M059J (cell line): ENCODE measurements at places on chromosomes 12 and 14. TPM values are rescaled to one million over a fixed set of nuclear protein-coding genes. Genes with fewer than 3 reads are reported as not detected.
A peak's percentile ranks its signal among the peaks of the same experiment; 100 is the strongest.

GRCh38 chr14:64340560-64341196 is 46.5 kb upstream of the ESR2 start:
- DNase-seq = no peak

GRCh38 chr12:26032290-26032689 is 73.8 kb downstream of the RASSF8 start:
- DNase-seq = no peak

DNA sequence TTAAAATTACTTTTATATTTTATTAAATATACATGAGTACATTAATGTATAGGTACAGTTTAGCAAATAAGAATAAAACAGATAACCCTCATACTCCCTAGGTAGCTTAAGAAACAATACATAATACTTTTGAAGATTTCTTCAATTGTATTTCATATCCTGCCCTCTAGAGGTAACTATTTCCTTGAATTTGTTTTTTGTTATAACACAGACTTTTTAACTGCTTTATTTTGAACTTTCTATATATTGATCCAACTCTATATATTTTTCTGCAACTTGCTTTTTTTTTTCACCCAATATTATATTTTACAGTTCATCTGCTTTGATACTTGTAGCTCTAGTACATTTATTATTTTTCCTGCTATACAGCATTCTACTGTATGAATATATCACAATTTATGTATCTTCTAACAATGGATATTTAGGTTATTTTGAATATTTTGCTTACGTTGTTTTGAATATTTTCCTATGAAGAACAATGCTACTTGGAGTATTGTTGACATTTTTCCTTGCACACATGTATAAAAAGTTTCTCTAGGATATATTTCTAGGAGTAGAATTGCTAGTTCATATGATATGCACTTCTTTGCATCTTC is 72.8 kb upstream of the ABCD2 start:
- no peak for DNase-seq

- peak; percentile 39 for DNase-seq
These were observed 66.9 kb downstream of the METTL25 start for GRCh38 chr12:82425241-82425640.

DNA sequence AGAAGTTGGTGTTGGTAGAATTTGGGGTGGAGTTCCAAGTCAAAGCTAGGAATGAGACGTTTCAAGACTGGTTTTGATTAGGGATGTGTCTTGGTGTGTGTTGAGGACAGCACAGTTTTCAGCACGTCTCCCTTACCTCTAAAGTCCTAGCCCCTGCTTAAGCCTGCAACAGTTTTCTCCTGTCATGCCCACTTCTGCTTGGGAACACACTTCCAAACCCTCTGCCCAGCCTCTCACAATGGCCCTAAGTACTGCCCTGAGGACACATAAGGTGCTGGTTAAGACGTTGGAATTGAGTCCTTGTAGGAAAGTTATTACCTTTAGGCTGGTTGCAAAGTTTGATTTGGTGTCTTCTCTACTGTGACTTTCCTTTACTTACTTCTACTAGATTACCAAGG is 710 bp upstream of the BMAL2 start:
- peak; percentile 32 for DNase-seq

GRCh38 chr12:124508381-124509079 is 58.9 kb downstream of the NCOR2 start:
- DNase-seq = peak; percentile 81

GRCh38 chr12:110001596-110001995 is 2.4 kb downstream of the ANKRD13A start:
- DNase-seq = peak; percentile 93

- no peak for DNase-seq
These were observed 42.0 kb downstream of the EVL start for GRCh38 chr14:100107236-100107635.

GRCh38 chr14:76697246-76697905 is 63.9 kb upstream of the VASH1 start:
- DNase-seq = no peak

- DNase-seq = no peak
These were observed 523.9 kb downstream of the FOXG1 start for GRCh38 chr14:29290441-29290840.

DNA sequence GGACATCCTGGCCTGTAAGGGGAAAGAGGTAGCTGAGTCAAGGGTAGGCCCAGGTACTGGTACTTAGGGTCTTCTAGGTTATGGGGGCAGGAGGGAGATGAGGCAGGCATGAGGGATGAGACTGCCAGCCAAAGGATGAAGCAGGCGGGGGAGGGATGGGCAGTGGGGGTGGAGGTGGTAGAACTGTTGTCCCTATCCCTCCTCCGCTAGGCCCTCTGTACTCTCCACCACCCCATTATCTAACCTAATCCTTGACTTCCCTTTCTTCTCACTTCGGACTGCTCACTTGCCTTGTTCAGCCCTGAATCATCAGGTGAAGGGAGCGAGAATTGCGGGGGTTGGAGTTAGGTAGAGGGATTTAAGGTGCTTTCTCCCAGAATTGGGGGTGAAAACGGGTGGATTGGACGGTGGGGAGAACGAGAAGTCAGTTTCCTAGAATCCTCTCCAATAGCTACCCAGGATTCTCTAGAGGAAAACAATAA is 562 bp downstream of the PAN2 start:
- DNase-seq = no peak

- no peak for DNase-seq
These were observed 592.4 kb downstream of the SOX5 start for GRCh38 chr12:23356927-23357708.

DNA sequence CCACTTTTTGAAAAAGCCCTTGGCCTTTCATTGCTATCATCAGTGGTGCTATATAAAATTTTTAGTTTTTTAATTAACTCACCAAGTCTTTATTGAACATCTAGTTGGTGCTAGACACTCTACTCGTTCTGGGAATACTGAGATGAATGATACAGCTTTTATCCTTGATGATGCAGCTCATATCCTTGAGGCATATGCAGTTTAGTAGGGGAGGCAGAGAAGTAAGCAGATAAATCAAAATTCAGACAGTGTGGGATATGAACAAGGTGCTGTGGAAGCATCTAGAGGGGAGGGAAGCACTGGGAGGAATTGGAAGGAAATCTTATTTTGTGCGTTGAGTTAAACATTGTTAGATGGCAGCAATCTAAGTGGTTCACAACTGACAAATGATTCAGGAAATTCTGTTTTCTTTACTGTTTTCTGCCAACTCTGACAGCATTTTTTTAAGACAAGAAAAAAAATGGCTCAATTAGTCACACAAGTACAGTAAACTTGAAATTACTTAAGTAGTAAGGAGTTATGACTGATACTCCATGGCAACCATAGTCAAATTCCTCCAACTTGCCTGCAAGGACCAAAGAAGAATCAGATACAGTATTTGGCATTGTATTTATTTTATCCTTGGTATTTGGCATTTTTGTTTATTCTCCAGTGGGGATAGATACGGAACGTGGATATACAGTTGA is 119.2 kb downstream of the TMTC2 start:
- no peak for DNase-seq

DNA sequence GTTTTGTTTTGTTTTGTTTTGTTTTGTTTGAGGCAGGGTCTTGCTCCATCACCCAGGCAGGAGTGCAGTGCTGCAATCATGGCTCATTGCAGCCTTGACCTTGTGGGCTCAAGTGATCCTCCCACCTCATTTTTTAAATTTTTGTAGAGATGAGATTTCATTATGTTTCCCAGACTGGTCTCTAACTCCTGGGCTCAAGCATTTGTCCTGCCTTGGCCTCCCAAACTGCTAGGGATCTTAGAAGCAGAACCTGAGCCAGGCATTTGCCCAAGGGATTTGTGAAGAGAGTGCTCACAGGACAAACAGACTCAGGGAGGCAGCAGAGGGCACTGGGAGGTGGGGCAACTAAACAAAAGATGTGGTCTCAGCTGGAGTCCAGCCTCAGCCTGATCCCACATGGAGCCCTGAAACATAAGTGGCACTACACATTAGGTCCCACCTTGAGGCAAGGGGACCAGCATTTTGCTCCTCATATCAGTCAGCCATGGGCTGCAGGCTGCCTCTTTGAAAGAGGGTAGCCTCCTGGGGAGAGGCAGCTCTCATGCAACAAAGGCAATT is 86.2 kb upstream of the CMKLR1 start:
- no peak for DNase-seq

- DNase-seq = no peak
These were observed 129.6 kb downstream of the NDUFA12 start for GRCh38 chr12:94873734-94874517.

- DNase-seq = no peak
These were observed 103.7 kb downstream of the ETV6 start for GRCh38 chr12:11753150-11753499.

DNA sequence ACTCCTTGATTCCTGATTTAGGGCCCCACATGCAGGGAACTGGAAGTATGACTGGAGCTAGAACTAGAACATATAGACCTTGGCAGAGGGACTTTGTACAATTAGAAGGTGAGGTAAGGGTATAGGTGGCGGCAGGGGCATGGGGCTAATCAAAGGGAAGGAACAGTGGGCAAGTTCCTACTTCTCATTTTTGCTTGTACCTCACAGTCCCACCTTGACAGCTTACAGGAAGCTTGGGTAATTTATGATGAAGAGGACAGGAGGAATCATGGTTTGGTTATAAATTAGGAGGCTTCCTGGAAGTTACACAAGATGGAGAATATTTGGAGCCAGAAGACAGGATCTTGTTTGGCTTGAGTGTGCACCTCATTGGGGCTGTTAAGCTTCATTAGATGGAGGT is 33.4 kb downstream of the SUSD6 start:
- no peak for DNase-seq

DNA sequence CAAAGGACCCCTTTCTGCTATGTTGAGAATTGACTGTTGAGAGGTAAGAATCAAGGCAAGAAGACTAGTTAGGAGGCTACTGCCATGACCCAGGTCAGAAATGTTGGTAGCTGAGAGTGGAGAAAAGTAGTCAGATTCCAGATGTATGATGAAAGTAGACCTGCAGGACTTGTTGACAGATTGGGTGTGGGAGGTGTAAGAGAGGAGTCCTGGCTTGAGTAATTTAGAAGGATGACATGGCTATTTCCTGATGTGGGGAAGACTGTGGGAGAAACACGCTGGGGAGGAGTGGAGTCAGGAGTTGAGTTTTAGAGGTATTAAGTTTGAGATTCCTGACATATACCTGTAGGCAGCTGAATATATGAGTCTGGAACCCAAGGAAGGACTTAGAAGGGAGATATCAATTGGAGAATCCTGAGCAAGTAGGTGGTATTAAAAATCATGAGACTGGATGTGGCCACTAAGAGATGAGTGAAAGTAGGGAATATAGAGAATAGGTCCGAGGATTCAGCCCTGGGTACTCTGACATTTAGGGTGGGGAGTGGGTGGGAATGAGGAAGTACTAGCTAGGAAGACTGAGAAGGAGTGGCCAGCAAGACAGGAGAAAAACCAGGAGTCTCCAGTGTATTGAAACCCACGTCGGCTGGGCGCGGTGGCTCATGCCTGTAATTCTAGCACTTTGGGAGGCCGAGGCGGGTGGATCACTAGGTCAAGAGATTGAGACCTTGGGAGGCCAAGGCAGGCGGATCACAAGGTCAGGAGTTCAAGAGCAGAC is 12.6 kb upstream of the DDX47 start:
- no peak for DNase-seq

DNA sequence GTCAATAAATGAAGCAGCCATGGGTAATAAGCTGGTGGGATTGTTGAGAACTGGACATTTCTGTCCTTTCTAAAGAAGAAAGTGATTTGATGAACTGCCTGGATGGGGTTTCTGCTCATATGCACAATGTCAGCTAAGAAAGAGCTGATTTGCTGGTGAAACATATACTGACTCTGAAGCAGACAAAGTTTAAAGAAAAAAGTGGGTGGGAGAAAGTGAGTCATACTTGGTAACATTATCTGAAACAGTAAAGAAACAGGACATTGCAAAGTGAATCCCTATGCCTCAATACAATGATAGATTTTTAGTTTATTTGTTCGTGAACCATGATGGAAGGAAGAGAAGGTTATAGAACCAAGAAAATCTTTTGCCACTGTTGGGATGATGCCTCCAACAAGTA is 95.6 kb upstream of the DNM1L start:
- peak; percentile 24 for DNase-seq

GRCh38 chr14:69986336-69986735 is 107.1 kb downstream of the SMOC1 start:
- no peak for DNase-seq

DNA sequence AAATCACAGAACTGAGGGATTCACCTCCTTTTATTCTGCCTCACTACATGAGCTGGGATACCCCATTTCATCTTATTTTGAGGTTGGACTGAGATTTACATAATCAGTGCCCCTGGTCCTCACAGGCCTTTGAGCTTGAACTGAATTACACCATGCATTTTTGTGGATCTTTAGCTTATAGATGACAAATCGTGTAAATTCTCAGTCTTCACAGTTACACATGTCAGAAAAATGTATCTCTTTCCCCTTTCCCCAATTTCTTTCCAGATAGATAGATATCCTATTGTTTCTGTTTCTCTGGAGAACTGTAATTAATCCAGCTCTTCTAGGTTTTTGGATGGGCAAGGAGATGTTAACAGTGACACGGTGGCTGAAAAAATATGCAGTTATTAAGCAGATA is 1778.9 kb upstream of the SEL1L start:
- no peak for DNase-seq

GRCh38 chr14:75132382-75133086 is 5.7 kb upstream of the NEK9 start:
- DNase-seq = peak; percentile 75

- DNase-seq = no peak
These were observed 190.5 kb downstream of the TSPAN9 start for GRCh38 chr12:3267690-3268089.

GRCh38 chr12:12553208-12553785 is 9.4 kb downstream of the DUSP16 start:
- DNase-seq = no peak

- no peak for DNase-seq
These were observed 13.2 kb downstream of the EIF2S1 start for GRCh38 chr14:67373347-67373746.

GRCh38 chr14:36555998-36556743 is 26.2 kb downstream of the NKX2-8 start:
- DNase-seq = no peak

GRCh38 chr14:80313806-80314205 is 102.5 kb upstream of the DIO2 start:
- DNase-seq = no peak

DNA sequence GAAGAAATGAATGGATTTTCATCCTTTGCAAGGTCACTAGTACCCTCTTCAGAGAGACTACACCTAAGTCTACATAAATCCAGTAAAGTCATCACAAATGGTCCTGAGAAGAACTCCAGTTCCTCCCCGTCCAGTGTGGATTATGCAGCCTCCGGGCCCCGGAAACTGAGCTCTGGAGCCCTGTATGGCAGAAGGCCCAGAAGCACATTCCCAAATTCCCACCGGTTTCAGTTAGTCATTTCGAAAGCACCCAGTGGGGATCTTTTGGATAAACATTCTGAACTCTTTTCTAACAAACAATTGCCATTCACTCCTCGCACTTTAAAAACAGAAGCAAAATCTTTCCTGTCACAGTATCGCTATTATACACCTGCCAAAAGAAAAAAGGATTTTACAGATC is 40.8 kb downstream of the SPATA7 start:
- DNase-seq = peak; percentile 79

The PZP gene
- not detected in 2 replicates for total RNA-seq

The TEX52 gene
- not detected in 2 replicates for total RNA-seq

The STRAP gene
- total RNA-seq = 91.0 and 148 TPM in 2 replicates

The ZFP36L1 gene
- 63.5 and 154 TPM in 2 replicates for total RNA-seq

The CLEC2A gene
- total RNA-seq = not detected in 2 replicates

The PMCH gene
- total RNA-seq = not detected in 2 replicates

The A2M gene
- 0.66 and 3.1 TPM in 2 replicates for total RNA-seq

The SLC6A15 gene
- total RNA-seq = 0.27 TPM in 1 of 2 replicates, not detected in the other

The EML5 gene
- total RNA-seq = 0.64 and 0.96 TPM in 2 replicates

The TMPRSS12 gene
- total RNA-seq = not detected in 2 replicates

The GUCY2C gene
- total RNA-seq = not detected in 2 replicates

The PXMP2 gene
- total RNA-seq = 66.4 and 83.4 TPM in 2 replicates

The KRT79 gene
- total RNA-seq = not detected in 2 replicates

The CLEC9A gene
- total RNA-seq = 0.07 TPM in 1 of 2 replicates, not detected in the other

The PTPRB gene
- 1.6 and 3.4 TPM in 2 replicates for total RNA-seq
